ENCODE measurements at places on chromosomes 11 and 22.
A peak's percentile ranks its signal among the peaks of the same experiment; 100 is the strongest.

DNA sequence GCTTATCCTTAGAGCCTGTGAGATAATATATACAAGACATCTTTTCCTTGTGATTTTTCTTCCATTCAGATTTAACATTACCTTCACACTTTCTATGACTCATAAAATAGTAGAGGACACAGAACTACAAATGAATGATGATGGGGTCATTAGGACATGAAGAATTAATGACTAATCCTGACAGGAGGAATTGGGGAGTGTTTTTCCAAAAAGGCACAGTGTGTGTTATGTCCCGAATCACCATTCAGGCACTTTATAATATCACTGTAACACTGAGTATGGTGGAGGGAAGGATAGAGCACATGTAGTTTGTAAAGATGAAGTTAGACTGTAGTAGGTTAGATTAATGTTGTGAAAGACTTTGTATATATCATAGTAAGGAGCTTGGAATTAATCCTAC, 391.3 kb downstream of the JRKL start:
- DNase-seq = no peak

GRCh38 chr22:17946662-17947367, 77.5 kb downstream of the MICAL3 start:
- no peak for DNase-seq

- DNase-seq = no peak
Observed at GRCh38 chr11:69211920-69212797, 56.4 kb downstream of the SMIM38 start.

GRCh38 chr11:79042824-79043223, 398.0 kb downstream of the TENM4 start:
- DNase-seq = no peak

DNA sequence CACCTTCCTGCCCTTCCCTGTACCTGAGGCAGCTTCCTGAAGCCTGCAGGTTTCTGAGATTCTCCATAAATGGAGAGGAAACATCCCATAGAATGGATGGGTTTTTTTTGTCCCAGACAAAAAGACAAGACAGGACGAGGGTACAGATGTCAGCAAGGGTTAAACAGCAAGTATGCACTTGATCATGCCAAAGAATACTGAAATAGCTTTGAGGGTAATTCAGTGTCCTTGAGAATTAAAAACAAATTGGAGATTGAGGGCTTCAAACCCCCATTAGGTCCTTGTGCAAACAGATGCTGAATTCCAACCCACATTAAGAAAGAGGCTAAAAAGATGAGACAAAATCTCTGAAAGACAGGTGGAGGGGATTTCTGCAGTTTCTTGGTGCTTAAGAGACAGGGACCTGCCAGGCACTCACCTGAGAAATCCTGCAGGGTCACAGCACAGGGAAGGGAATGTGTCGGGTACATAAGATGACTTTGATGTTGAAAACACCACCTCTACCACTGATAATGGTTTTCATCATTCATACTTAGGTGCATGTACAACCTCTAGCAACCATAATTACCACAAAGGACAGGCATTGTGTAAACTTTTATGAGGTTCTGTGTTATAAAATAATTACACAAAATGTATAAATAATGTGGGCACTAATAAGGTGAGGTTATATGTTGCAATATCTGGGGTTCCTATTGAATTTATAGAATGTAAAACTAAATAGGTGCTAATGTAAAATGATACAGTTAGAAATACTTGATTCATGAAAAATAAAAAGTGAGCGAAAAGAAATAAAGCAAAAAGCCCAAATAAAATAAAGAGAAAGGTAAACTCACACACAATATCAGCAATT, 107.1 kb upstream of the TOP3B start:
- DNase-seq = no peak

GRCh38 chr22:49617866-49618676, 209.6 kb downstream of the BRD1 start:
- no peak for DNase-seq

- no peak for DNase-seq
Observed at GRCh38 chr11:20501971-20502370, 97.4 kb upstream of the SLC6A5 start.

DNA sequence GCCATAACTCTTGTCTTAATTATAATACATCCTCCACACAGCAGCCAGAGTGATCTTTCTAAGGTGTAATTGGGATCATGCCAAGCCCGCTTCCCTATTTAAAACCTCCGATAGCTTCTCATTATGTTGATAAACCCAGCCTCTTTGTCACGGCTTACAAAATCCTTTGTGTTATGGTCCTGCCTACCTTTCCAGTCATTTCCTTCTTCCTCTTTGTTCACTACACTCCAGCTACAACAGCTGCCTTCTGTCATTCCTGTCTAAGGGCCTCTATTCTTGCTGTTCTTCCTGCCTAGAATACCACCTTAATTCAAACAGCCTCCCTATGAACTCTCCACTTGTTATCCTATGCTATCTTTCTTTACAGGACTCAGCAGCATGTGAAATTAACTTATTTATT, 70.6 kb upstream of the CAPRIN1 start:
- no peak for DNase-seq

DNA sequence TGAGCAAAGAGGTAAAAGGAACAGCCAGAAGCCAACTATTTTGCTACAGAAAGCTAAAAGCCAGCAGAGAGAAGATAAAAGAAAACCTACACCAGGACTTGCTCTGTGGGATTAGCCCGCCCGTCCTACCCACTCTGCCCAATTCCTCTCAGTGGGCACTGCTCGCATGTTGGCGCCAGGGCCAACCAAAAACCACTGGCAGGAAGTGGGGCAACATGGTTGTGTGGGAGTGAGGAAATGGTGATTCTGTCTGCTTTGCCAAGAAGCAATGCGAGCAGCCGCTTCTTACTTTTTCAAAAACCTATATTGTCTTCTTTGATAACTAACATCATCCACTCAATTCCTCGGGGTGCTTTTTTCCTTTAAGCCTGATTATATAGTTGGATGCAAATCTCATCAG, 14.2 kb upstream of the APOA1 start:
- peak; percentile 62 for DNase-seq

DNA sequence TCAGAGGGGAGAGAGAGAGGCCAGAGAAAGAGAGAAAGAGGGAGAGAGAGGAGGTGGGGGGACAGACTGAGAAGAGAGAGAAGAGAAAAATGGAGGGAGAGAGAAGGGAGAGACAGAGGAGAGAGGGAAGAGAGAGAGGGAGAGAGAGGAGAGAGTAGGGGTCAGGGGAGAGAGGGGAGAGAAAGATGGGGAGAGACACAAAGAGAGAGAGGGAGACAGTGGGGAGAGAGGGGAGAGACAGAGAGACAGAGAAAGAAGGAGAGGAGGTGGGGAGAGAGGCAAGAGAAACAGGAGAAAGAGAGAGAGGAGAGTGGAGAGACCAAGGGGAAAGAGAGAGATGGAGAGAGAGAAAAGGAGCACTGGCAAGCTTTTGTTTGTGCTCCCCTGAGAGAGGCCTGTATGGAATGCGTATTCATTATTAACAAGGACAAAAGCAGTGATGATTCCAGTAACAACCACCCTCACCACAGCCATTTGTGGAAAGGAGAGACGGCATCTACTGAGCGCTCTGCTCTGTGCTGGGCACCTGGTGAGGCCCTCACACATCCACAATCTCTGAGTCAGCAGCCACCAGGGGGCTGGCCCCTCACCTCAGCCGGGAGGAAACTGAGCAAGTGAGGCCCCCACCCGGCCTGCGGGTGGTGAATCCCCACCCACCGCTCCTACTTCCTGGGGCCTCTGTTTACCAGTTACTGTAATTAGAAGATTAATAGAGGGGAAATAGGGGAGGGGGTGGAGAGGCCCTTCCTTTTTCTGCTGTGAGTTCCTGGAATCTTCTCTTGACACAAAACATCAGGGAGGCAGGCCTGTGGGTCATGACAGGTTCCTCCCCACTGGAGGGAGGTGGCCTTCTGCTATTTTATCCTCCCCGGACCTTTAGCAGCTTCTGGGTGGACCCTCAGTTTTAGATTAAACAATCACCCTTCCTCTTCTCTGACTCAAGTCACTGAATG, 14.6 kb upstream of the MIAT start:
- peak; percentile 86 for DNase-seq

GRCh38 chr11:66371627-66372415, at the start of gene SLC29A2:
Gene SLC29A2, minus strand, starts transcription at chr11:66371760. Its CDS starts 169 bp downstream, at chr11:66371591.
- peak; percentile 82 for DNase-seq

GRCh38 chr11:32172848-32173834, 82.3 kb downstream of the RCN1 start:
- no peak for DNase-seq

DNA sequence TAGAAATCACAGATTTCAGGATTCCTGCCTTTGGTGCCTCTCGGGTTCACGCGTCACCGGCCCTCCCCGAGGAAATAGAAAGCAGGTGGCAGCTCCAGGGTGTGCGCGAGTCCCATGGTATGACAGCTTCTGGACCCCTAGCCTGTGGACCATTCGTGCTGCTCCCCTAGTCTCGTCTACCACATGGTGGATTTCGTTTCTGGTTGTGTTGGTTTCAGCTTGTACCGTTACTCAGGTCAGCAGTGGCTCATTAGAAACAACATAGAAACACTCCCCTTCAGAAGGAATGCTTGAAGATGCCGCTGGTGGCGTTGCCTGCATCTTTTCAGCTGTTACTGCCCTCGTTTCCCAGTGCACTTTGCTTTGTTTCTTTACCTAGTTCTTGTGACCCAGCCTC, 700 bp downstream of the TTC17 start:
- peak; percentile 37 for DNase-seq

- no peak for DNase-seq
Observed at GRCh38 chr11:40722179-40722795, 737.2 kb downstream of the LRRC4C start.

DNA sequence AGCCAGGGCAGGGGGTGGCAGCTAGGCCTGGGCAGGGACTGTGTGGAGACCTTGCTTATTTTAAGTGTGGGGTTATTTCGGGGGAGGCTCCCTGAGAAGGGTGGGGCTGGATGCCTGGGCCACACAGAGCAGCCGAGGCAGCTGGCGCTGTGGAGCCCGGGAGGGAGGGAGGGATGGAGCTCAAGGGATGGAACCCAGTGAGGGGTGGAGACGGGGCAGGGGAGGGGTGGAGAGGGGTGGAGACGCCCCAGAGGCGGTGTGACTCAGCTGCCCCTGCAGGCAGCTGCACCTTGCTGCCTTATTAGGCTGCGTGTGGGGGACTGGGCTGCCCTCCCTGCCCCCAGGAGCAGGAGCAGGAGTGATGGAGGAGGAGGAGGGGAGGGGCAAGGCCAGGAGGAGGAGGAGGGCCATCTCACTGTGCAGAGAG, 9.8 kb upstream of the TSSC4 start:
- no peak for DNase-seq

- no peak for DNase-seq
Observed at GRCh38 chr22:37163096-37163489, 13.4 kb upstream of the IL2RB start.

- DNase-seq = no peak
Observed at GRCh38 chr11:118340449-118340848, 2.1 kb downstream of the CD3D start.

DNA sequence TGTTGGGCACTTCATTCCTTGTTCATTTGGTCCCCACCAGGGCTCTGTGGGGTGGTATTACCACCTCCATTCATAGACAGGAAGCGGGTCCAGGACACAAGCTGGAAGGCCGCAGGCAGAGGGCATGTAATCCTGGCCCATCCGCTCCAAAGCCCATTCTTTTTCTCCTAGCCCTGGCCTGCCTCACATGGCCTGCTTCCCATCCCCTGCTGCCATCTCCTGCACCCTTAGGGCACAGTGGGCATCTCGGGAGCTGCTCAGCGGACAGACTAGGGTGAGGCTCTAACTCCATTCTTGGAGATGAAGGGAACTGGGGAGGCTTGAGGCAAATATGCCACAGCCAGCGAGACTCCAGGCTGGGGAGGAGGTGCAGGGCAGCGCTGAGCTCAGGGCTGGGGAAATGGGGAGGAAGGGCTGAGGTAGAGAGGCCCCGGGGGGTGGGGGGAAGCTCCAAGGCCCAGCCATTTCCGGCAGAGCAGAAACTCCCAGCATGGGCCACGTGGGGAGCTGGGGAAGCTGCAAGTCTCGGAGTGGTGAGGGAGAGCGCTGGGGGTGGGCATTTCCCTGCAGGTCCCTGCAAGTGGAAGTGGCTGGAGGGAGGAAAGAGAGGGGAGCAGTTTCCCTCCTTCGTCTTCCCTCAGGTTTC, 14.3 kb upstream of the BCL9L start:
- DNase-seq = peak; percentile 50

DNA sequence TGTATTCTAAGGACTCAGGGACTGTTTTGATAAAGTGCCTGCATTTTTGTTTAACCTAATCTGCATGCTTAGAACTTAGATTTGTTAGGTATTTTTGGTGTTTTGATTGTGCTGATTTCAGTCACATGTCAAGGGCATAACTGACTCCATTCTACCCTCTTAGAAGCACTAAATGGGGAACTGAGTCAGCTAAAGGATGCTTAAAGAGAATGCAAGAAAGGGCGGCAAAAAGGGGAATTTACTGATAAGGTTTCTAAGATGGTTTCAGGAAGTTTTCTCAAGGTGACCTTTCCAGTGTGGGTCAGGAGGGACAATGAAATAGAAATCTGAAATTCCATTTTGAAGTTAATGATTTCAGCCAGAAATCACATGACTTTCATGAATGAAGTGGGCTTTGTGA, 43.0 kb downstream of the MMP20 start:
- no peak for DNase-seq

DNA sequence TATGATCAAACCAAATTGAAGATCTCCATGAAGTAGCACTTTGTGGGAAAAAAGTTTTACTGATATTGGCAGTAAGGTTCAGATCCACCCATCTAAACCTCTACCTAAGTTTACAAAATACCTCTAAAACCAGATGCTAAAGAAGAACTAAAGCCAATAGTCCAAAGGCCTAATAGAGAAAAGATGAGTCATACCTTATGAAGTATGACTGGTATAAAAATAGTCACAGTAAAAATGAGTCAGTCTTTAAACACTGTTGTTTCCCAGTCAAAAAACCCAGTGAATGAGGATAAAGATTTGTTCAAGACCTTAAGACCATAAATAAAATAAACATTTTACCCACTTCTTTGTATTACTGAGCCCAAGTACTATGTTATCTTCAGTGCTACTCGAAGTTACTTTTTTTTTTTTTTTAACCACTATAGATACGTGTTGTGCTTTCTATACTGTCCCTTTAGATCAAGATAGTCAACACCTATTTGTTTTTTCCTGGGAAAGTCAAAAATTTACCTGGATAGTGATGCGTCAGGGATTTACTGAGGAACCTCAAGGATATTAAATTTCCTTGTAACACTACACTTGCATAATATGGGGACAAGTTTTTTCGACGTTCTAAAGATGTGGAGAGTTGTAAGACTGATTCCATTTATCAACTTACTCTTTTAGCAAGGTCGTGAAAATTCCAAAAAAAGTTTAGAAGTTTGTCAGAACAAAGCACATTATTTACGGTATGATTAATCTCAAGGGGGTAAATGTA, 87.3 kb downstream of the CCDC73 start:
- DNase-seq = no peak

- no peak for DNase-seq
Observed at GRCh38 chr11:19686234-19686633, 26.4 kb upstream of the NAV2 start.
